ENCODE measurements at places on chromosomes 13 and 19. TPM values are rescaled to one million over a fixed set of nuclear protein-coding genes. Genes with fewer than 3 reads are reported as not detected.

DNA sequence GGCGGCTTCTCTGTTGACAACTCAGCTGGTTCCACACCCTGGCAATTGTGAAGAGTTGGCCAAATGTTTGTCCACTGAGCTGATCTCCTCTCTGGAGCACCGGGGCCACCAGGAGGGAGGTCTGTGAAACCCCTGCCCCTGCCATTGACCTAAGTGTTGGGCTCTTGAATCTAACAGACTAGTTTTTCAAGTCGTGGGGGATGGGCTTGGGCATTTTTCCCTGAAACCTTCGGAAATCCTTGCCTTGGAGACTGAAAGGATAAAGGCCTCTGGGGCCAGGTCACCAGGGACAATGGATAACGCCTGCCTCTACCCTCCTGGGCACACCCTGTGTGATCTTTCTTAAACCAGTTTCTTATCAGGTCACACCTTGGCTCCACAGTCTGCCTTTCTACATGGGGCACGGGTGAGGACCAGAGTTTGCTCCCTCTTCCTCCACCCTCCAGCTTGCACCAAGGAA lies 881 bp downstream of the GEMIN7 start:
- peak; percentile 25 for DNase-seq

GRCh38 chr13:48626726-48627451 lies 26.8 kb upstream of the CYSLTR2 start:
- DNase-seq = no peak

DNA sequence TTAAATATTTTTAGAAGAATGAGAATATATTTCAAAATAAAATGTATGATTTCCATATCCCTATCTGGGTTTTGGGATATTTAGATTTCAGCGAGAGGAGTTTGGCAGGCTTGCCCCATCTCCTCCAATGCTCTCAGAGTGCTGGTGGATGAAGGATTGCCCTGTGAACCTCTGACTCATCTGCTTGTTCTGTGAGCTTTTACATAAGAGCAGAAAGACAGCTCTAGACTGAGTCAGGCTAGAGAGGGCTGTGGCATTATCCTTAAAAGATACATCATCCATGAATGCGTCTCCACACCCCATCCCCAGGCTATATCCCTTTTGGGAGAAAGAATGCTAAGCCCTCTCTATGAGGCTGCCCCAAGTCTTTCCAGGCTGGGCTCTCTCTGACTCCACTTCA lies 190.6 kb downstream of the TUBA3C start:
- no peak for DNase-seq

GRCh38 chr13:32125221-32125689 lies 93.7 kb downstream of the FRY start:
- DNase-seq = no peak

- no peak for DNase-seq
These were observed 672.4 kb upstream of the MIR17HG start for GRCh38 chr13:90675129-90675528.

DNA sequence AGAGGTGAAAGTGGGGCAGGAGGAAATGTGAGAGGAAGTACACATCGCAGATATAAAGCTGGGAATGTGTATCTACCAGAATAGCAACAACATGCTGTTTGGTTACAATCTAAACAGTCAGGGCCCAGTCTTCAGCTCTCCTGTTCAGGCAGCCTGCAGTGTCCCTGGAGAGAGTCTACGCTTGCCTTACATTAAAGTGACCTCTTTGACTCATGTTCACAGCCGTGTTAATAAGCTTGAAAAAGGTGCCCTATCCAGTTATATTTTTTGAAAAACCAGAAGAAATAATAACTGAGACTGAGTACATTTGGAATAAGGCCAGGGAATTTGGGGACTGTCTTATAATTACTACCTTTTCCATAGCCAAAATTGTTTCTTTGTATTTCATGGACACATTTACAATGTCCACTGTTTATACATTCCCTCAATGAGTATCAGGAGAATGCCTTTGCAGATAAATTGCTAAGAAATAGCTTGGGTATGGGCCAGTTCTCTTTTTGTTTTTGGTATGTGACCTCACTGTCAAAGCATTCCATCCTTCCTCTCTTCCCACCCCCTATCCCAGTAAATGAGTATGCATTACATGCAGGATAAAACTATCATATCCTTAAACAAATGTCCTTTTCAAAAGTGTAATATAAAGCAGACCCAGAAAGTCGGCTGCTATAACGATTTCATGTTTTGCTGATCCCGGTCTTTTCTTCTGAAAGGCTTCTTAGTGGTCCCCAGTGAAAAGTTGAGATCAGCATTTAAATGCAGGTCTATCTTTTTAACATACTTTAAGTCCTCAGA lies 82.6 kb downstream of the PCDH9 start:
- DNase-seq = no peak

The KCNRG gene
- 0.12 TPM for total RNA-seq

DNA sequence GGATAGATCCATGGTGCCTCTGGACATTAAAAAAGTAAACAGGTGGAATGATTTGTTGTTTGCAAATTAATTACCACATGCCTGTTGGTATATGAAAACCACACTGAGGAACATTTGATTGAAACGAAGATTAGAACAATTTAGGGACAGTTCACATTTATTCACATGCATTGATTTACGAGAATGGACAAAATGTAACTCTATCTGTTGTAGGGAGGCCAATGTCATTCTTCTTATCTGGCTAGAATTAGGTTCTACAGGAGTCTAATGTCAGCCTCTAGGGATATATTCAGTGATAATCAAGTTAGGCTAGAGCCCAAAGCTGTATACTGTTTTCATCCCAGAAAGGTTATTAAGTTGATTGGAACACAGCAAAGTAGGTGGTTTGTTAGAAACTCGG lies 125.4 kb downstream of the COL4A2 start:
- DNase-seq = no peak

- no peak for DNase-seq
These were observed 235.4 kb downstream of the PCDH20 start for GRCh38 chr13:61180234-61180633.

Data from activated CD4-positive, alpha-beta T cell treated with anti-CD3 and anti-CD28 coated beads for 36 hours (primary cell).